ENCODE measurements at places on chromosomes 7 and 10.

DNA sequence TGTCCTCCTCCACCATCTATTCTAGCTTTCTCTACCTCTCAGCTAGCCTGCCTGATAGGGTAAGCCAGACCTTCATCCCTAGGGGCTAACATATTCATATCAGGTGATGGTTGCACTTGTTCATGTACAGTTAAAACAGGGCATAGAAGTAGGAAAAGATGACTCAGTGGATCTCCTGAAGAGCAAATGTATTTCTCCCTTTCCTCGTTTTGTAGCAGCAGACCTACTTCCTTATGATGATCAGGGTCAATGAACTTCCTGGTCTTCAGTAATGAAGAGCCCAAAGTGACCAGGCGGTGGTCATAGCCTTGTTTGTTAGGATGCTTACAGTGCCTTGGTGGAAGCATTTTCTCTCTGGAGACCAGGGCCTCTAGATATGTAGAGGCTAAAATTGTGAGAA is 6.3 kb downstream of the LIPJ start:
- no peak for DNase-seq

DNA sequence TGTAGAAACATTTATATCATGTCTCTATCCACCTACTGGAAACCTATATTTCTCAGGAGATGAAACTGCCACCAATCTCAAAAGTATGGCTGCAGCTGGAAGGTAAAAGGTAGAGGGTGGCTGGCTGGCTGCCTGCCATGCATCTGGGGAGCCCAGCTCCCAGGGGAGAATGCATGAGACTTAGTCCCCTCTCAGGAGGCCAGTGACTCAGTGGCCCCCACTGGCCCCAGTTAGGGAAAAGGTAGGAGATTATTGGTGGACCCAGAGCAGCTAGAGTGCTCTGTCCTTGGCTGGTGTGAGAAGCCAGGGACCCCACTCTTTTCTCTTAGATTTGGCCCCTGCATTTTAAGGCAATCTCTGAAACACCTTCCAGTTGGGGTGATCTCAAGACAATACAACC is 6.8 kb upstream of the NKX2-3 start:
- no peak for DNase-seq

- no peak for DNase-seq
Measured at GRCh38 chr10:100724531-100725027, 20.8 kb upstream of the PAX2 start.

DNA sequence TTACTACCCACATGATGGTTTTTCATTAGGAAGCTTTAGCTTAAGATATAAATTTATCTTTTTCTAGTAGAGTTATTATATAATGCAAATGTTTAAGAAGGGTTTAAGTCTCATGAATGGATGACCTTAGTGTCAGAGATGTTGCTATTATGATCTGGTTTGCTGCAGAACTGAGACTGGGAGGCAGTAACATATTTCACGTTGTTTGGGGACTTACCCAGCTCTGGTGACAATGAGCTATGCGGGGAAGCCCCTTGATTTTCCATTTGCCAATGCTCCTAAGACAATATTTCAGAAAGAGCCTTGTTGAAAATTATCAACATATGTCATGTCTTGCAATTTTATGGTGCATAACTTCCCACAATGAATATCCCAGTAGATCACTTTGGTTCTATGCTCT is 754.6 kb downstream of the REEP3 start:
- DNase-seq = no peak

All from stimulated activated naive B cell treated with anti-CD40 and anti-IgM and Interleukin-4, amounts not matched to agents 10 μg/mL and 1 μg/mL and 100 μg/mL, for 72 hours (primary cell).